ENCODE measurements at places on chromosomes 7 and 10. TPM values are rescaled to one million over a fixed set of nuclear protein-coding genes. Genes with fewer than 3 reads are reported as not detected.

ZFAND4 gene
- 4.0 TPM for total RNA-seq

SEC61G gene
- total RNA-seq: 354 TPM

CRPPA gene
- 0.25 TPM for total RNA-seq

NYAP1 gene
- total RNA-seq: 4.2 TPM

H2AZ2 gene
- total RNA-seq: 228 TPM

MBL2 gene
- total RNA-seq: not detected
